NCI-H2029 treated with DMSO at 0.1 percent for 48 hours (cell line): ENCODE measurements at places on chromosomes 11 and 22.

GRCh38 chr11:134069426-134070341 lies 812 bp downstream of the JAM3 start:
- peak; percentile 24 for DNase-seq

DNA sequence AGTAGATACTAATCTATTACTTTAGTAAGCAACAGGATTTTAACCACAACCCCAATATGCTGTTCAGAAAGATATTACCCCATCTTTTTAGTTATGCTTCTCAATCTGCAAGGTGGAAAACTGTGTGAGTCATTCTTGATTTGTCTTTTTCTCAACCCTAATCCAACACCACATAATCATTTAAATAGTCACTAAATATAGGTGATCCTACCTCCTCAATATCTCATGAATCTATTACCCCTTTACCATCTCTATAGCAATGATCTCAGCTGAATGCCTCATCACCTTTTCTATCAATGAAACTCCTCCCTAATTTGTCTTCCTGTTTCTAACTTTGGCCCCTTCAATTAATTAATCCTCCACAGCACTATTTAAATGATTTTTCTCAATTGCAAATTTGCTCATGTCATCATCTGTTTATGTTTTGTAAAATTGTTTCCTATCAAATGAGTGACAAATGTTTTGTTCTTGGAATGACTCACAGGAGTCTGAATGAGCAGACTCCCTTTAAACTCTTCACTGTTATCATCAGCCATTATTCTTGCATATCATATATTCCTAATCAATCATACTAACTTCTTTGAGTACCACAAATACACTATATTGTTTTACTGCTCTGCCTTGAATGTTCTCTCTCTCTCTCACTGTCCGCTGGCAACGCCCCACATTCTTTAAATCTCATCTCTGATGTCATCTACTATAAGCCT lies 26.1 kb downstream of the SNX19 start:
- no peak for DNase-seq

- DNase-seq = no peak
These were observed 35.8 kb upstream of the MYRF start for GRCh38 chr11:61716478-61717285.

GRCh38 chr11:35058669-35059434 lies 80.1 kb upstream of the CD44 start:
- DNase-seq = no peak

DNA sequence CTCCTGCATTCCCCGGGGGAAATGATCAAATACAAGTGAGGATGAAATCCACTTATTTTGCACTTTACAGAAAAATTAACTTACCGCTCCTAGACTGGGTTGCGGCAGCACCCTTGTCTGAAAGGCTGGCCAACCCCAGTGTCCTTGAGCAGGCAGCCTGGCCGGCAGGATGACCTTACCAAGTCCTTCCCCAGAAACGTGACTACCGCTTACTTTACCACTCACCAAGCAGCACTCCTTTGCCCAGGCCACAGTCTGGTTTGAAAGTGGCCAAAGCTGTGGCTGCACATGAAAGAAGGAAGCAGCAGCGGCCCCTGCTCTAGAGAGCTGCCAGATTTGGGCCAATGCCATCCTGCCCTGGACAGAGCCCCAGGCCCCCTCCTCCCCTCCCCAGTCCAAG lies 20.3 kb downstream of the MYH9 start:
- no peak for DNase-seq
